ENCODE measurements at places on chromosomes 1 and 21.

GRCh38 chr1:51328926-51329325 is 1.4 kb downstream of the TTC39A start:
- DNase-seq = no peak

GRCh38 chr1:65791801-65792668 is 660 bp upstream of the PDE4B start:
- no peak for DNase-seq

- no peak for DNase-seq
These were observed 41.8 kb downstream of the RUNX1 start for GRCh38 chr21:35007348-35007747.

GRCh38 chr1:165481820-165482532 is 37.0 kb upstream of the RXRG start:
- DNase-seq = no peak

GRCh38 chr1:228830954-228831481 is 95.7 kb downstream of the RHOU start:
- peak; percentile 49 for DNase-seq

DNA sequence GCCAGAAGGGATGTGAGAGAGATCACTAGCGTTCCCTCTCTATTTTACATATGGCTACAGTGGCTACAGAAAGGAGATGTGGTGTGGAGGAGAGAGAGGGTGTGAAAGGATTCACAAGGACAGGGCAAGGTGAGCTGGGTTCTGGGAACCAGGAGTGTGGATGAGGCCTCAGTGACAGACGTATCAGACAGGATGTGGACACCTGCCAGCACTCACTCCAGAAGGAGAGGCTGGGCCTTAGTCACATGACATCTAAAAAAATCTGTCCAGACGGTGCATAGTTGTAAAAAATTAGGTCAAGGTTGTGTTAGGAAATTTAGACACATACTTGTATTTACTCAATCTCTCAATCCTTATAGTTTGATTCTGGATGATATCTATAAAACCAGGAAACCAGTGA is 10.6 kb downstream of the TRIM67 start:
- DNase-seq = no peak

DNA sequence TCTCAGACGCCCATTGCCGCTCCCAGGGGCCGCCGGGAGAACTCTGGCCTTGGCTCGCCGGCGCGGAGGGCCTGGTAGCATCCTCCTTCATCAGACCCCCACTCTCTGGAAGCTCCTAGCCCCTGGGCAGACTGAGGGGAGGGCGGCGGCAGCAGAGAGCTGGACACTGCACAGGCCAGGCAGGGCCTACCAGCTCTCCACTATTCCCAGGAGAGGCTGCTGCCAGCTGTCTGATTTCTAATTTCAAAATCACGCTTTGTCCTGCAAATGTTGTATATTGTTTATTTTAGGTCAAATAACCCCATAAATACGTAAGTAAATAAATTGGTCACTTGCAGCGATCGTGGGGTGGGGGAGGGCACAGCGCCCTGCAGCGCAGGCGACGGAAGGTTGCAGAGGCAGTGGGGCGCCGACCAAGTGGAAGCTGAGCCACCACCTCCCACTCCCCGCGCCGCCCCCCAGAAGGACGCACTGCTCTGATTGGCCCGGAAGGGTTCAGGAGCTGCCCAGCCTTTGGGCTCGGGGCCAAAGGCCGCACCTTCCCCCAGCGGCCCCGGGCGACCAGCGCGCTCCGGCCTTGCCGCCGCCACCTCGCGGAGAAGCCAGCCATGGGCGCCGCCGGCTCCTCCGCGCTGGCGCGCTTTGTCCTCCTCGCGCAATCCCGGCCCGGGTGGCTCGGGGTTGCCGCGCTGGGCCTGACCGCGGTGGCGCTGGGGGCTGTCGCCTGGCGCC is at the start of gene MTARC1:
Gene MTARC1, plus strand, starts transcription at position 577 of the 732 bp plus-strand sequence. Its CDS starts 32 bp downstream, at position 609.
- DNase-seq = no peak

GRCh38 chr1:174942547-174943255 is 57.0 kb upstream of the CACYBP start:
- DNase-seq = no peak

GRCh38 chr1:179327679-179328078 is 34.1 kb downstream of the SOAT1 start:
- DNase-seq = no peak

GRCh38 chr1:35557118-35557610 is at the start of gene KIAA0319L:
Gene KIAA0319L, minus strand, starts transcription at chr1:35557403. Its CDS starts 2,912 bp downstream, at chr1:35554491.
- peak; percentile 97 for DNase-seq

DNA sequence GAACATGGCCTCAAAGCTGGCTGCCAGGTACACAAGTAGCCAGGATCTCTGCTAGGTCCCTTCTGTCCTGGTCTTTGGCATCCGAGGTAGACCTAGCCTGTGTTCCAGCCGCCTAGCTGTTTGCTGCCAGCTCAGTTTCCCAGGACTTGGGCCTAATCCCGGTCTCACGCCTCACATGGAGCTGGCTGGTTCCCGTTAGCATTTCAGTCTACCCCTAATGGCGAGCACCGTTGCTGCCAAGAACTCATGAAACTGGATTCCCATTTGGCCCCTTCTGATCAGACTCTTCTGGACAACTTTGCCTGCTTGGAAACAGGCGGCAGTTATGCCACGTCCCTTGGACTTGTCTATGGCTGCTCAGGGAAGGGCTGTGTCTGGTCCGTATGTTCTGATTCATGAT is 26.2 kb upstream of the HHAT start:
- DNase-seq = no peak

DNA sequence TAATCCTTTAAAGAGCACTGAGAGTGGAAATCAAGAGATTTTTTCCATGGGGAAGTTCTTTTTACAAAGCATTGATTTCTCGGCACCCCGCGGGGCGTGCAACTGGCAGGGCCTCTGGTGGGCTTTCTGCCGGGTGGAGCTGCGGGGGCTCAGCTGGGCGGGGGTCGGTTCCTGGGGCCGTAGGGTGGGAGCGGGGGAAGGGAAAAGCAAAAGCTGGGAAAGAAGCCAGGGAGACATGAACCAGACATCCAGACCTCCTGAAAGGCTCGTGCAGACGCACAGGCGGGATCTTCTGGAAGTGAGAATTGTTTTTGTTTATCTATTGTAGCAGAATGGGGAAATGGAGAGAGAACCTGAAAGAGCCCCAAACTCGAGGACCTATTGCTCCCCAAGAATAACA is 235.2 kb downstream of the FAM72C start:
- DNase-seq = no peak

- no peak for DNase-seq
These were observed 468.7 kb upstream of the B3GALT2 start for GRCh38 chr1:193654951-193655735.

- DNase-seq = no peak
These were observed 429.6 kb downstream of the HLX start for GRCh38 chr1:221308534-221309511.

GRCh38 chr1:207863893-207864535 is 46.9 kb downstream of the CD34 start:
- DNase-seq = no peak

DNA sequence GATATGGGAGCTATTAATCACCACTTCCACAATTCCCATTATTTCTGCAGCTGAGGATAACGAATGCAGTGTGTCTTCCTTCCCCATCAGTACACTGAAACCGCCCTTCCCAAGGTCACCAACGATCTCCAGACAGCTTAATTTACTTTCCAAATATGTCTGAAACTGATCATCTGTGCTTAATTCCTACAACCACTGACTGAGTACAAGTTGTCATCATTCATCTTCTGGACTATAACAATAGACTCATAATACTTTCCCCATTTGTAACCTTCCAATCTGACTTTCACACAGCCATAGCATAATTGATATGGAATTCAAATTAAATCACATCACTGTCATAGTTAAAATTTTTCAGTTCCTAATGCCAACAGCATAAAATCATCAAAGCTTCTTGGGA is 17.4 kb downstream of the DNM3 start:
- DNase-seq = no peak

- DNase-seq = peak; percentile 54
These were observed 40.9 kb downstream of the STX6 start for GRCh38 chr1:180981596-180982387.

GRCh38 chr1:230831771-230832170 is 36.5 kb downstream of the C1orf198 start:
- DNase-seq = no peak

GRCh38 chr1:17857996-17858395 is 102.9 kb downstream of the ACTL8 start:
- DNase-seq = no peak

DNA sequence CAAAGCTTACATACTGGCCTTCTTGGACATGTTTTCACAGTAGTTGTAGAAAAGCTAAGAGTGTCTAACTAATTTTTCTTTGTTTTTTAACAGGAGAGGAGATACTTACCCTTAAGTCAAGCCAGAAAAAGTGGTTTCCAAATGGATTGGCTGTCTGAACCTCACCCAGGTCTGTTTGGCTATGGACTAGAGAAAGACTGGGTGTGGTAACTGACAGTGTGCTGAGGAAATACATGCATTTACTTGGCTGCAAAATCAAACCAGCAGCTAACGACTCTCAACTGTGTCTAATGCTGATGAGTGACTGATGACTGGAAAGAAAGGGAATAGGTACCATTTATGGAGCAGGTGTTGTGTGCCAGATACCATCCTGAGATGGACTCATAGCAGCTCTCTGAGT is 91.1 kb downstream of the MTR start:
- DNase-seq = no peak

DNA sequence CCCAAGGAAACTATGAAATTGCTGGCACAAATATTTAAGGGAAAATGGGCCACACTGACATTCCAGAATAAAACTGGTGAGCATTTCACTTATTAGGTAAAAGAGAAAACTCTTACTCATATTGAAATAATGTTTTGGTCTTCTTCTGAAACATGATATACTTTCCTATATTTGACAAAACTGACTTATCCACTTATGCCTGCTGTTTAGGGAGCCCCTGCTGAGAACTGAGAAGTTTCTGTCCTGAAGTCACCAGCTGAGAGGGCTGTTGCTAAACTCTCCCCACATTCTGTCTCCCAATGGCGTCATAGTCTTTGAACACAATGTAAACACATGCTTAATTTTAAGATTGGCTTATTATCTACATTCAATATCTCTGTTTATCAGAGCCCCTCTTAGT is 46.8 kb upstream of the ZC3H11B start:
- DNase-seq = no peak

- no peak for DNase-seq
These were observed 715 bp upstream of the ARTN start for GRCh38 chr1:43932786-43933385.

DNA sequence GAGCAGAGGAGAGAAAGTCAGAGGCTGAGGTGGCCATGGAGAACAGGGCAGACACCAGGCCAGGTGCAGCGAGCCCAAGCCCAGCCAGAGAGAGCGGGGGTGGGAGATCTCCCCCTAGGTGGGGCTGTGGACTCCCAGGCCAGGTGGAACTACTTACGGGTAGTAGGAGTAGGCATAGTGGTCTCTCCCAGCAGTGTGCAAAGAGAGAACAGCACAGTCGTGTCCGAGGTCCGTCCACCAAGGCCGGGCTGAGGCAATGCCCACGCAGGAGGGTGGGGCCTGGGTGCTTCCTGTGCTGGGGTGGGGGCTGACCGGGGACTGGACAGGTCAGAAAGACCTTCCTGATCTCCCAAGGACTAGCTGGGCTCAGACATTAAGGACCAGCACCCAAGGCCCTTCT is 263.7 kb downstream of the PTPRU start:
- DNase-seq = no peak

GRCh38 chr1:17419626-17420328 is 19.7 kb downstream of the RCC2 start:
- DNase-seq = peak; percentile 76

DNA sequence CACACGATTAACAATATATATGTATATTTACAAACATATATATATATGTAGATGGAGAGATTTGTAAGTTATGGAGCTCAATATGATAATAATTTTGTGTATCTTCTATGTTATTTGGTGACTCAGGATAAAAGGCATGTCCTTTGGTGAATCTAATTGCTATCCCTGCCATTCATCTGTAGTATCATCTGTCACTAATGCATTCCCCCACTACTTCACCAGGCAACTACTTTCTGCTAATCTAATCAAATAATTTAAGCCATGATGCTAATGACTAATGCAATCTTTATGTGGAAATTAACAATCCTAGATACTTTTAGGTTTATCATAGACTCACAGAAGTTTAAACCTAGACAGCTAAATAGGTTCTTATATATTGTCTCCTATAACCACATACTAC is 1074.5 kb downstream of the PLA2G4A start:
- DNase-seq = no peak

DNA sequence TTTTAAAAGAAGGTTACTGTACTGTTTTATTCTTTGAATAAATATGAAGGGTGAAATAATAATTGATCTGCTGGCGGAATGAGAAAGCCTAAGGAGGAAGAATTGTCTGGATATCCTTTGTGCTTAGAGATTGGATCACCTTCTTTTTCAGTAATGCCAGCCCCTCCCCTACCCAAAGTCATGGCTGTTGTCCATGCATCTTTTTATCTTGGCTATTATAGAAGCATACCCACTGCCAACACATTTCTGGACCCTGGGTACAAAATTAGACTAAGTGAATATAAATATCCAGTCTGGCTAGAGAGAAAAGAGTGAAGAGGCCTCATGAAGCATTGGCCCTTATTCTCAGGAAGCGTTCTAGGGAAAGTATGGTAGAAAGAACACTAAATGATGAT is 28.1 kb downstream of the AK4 start:
- DNase-seq = no peak

- no peak for DNase-seq
These were observed 6.1 kb downstream of the SPOCD1 start for GRCh38 chr1:31809698-31810097.

GRCh38 chr1:8352471-8352845 is 34.5 kb downstream of the SLC45A1 start:
- no peak for DNase-seq

- DNase-seq = no peak
These were observed 3.5 kb downstream of the NIPAL3 start for GRCh38 chr1:24418898-24419628.

DNA sequence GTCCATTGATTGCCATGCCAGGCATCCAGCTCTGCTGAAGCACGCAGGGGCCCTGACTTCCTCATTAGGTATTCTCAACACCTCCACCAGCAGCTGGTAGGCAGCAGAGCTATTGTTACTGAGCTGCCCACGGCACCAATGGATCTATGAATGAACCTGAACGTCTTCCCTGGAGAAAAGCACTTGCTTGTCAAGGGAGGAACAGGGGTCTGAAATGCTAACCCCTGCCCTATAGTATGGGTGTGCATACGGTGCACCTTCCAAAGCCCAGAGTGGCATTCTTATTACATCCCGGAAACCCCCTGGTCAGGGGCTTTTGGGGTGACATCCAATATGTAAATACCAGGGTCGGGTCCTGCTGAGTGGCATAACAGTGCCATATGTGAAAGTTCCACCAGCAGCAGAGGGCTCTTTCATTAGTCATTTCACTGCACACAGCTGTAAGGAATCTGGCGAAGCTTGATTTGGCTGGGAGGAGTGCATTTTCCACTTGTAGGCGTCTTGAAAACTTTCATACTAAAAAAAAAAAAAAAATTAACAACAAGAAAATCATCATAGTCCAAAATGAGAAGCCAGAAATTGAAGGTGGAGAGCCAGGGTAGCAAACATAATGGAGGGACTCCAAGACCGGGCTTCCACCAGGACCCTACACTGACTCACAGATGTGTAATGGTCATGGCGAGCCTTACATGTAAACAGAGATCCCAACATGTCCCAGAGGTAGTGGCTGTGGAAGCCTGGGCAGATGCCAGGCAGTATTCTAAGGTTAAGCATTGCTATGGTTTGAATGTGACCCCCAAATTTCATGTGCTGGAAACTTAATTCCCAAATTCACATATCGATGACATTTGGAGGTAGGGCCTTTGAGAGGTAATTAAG is 58.8 kb upstream of the PRDX6 start:
- DNase-seq = no peak

- DNase-seq = peak; percentile 34
These were observed 1.1 kb upstream of the TMEM82 start for GRCh38 chr1:15740924-15741850.

GRCh38 chr1:237111807-237112206 is 69.8 kb downstream of the RYR2 start:
- no peak for DNase-seq
